ENCODE measurements at places on chromosomes 7 and 10.
A peak's percentile ranks its signal among the peaks of the same experiment; 100 is the strongest.

DNA sequence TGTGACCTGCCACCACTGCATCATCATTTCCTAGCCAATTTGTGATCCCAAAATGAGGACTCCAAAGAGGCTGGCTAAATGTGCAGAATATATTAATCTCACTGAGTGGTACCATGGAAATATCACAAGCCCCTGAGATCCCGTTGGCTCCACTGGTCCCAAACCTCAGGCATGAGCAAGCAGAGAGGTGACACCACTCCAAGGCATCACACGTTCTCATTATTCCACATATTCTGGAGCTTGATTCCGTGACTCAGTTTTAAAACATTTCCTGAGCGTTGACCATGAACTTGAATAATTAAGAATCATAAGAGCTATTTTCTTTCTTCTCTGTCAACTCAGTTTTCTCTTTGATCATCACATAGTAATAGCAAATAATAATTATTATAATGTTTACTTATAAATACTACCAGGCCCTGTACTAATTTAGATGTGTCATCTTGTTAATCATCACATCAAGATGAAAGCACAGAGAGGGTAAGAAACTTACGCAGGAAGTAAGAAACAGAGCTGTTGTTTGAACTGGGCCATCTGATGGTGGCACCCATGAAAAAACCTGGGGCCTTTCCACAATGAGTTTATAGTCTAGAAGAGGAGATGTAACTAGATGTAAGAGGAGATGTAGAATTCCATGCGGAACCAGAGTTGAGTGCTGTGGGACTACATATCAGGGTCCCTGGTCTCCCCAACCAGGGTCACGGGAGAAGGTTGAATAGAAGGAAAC lies 3.5 kb downstream of the APBB1IP start:
- DNase-seq: no peak

DNA sequence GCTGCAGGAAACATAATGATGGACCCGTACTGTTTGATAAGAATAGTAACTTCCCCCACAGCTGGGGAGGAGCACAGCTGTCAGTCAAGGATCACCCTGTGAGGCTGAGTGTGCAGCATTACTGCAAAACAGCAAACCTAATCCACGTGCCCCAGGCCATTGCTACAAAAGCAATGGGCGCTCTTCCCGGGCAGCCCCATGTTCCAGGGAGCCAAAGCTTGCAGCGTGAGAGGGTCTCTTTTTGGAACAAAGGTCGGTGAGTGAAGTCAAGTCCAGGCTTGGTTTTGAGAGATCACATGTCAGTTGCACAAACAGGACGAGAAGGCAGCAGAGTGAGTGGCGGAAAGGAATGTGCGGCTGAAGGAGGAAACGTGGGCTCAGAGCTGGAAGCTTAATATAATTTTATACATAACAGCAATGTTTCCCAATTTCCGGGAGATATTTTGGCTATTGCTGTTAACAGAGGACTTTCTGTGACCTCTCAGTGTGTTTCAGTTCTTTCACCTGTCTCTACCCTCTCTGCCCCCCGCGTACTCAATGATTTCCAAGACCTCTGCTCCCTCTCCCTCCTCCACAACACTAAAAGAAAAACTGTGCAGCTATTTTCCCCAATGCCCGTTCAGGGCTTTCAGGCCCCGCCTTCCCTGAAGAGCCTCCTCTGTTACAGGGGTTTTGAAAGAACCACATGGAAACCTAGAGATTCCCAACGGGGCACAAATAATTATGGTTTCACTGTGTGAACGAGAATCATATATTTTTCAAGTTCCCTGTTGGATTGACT lies 128.9 kb downstream of the MTPAP start:
- DNase-seq: no peak

DNA sequence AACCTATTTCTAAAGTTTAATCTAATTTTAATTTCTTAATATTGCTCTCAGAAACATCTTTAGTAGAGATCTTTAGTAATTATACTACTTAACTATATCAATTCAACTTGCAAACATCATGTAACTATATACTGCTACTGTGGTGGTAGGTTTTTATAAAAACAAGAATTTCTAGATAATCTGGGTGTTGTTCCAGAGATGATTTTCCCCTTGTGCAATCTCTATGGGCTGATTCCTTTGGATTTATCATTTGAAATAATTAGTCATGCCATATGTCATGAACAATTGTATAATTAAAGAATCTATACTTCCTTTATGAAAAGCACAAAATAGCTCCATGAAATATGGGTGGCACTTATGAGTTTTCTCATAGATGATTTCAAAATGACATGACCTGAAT lies 23.9 kb upstream of the CDK13 start:
- no peak for DNase-seq

- no peak for DNase-seq
Observed at GRCh38 chr10:77825965-77826364, 100.6 kb downstream of the DLG5 start.

DNA sequence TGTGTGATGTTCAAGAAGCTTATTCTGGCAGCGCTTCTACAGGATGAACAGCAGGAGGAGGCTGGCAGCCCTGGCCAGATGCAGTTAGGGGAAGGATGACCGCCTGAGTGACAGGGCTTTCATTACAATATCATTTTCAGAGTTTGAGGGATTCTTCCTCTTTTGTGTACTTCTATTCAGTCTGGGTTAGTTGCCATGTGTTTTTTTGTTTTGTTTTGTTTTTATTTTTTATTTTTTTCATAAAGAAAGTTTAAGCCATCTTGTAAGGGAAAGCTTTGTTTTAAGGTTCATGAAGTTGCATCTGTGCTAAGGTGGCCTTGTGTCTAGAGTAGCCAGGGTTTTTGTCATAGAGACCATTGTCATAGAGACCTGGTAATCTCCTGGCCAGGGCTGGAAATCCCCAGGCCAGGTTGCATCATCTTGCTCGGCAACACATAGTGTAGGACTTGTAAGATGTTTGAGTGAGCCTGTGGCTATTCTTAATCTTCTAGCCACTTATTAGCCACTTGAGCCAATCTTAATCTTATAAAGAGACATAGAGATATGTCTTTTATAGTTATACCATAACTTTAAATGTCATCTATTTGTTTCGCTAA lies 230.5 kb upstream of the TMEM229A start:
- no peak for DNase-seq

DNA sequence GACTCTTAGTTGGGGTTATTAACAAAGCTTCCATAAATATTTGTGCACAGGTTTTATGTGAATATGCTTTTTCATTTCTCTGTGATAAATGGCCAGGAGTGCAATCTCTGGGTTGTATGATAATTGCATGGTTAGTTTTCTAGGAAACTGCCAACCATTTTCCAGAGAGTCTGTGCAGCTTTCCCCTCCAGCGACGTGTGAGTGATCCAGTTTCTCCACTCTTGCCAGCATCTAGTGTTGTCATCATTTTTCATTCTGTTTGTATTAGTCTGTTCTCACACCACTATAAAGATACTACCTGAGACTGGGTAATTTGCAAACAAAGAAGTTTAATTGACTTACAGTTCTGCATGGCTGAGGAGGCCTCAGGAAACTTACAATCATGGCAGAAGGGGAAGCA lies 319.6 kb upstream of the SHH start:
- no peak for DNase-seq

GRCh38 chr10:71331736-71332135 lies 12.7 kb downstream of the SLC29A3 start:
- no peak for DNase-seq

DNA sequence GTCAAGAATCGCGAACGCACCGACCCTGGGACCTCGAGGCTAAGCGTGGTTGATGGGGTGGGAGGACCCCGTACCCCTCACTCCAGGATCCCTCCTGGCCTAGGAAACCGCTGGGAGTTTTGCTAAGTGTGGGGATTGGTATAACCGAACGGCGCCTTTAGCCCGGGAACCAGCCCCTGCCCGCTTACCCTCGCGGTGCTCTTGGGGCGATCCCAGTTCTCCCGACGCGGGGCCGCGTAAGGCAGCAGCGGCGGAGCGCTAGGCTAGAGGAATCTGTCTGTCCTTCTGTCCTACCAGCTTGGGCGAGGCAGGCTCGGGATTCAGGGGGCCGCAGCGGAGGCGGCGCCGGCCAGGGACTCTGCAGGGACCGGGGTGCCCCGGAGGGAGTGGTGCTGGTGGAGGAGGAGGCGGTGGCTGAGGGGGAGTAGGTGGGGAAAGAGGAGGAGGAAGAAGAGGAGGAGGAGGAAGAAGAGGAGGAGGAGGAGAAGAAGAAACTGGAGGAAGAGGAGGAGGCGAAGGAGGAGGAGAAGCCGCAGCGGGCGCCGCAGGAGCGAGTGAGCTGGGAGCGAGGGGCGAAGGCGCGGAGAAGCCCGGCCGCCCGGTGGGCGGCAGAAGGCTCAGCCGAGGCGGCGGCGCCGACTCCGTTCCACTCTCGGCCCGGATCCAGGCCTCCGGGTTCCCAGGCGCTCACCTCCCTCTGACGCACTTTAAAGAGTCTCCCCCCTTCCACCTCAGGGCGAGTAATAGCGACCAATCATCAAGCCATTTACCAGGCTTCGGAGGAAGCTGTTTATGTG lies 439 bp upstream of the EMX2 start:
- peak; percentile 27 for DNase-seq

DNA sequence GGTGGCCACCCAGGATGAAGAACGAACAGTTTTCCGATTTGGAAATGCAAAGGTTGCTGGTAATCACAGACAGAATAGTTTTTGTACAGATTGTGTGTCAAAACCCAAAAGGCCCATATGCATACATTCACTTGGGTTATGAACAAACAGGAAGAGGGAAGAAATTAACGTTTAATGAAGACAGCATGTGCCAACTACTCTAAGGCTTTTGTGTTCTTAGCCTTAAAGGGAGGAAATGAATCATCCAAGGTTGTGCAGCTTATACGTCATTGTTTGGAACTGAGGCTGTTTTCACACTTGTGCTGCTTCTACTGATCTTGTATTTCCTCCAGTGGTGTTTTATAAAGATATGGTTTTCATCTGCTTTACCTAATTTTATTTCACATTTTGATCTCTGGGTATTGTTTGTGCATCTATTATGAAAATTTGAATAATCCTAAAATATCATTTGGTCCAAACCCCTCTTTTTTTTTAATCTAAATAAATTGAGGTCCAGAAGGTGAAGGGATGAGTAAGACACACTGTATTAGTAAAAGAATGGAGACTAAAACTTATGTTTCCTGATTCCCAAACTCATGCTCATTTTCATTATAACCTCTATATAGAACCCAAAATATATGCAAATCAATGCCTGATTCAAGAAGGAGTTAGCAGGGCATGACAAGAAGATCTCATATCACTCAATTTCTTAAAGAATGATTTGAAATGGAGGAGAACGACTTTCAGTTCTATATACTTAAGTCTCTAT lies 373.1 kb downstream of the THSD7A start:
- DNase-seq: peak; percentile 61

DNA sequence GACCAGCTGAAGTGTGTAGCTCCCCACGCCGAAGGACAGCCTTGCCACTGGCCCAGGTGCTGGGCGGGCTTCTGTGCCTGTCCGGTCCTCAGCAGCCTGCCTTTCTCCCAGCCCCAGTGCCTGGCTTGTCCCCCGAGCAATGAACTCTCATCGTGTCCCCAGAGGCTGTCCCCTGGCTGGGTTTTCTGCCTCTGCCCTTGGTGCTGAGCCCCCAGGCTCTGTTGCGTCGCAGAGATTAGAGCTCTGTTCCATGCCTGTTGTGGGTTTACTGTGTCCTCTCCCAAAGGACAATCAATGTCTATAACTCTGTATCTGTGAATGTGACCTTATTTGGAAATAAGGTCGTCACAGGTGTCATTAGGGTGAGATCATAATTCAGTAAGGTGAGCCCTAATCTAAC lies 226.1 kb upstream of the SHH start:
- DNase-seq: no peak

GRCh38 chr10:108385963-108386362 lies 1221.5 kb upstream of the SORCS1 start:
- no peak for DNase-seq

GRCh38 chr7:138979226-138979979 lies 1.8 kb downstream of the KIAA1549 start:
- DNase-seq: no peak

DNA sequence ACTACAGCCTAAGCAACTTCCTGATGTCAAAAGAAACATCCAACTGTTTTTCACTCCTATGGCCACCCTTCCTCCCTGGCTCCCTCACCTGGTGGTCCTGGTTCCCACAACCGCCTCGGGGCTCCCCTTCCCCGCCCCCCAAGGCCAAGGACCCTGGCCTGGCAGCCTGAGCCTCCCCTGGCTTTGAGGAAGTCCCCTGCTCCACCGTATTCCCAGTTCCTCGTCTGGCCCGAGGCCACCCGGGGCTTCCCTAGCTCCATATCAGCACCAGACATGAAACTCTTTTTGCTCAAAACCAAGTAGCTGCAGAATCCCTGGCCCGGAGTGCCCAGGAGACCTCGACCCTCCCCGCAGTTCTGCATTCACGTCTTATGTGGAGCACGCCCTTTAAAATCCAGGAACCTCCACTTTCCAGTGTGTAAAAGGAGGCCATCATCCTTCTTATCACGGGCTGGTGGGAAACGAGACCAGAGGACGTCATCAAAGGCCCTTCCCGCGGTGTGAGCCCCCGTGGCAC lies 82.9 kb downstream of the PRKAG2 start:
- no peak for DNase-seq

GRCh38 chr10:31001740-31002139 lies 29.9 kb downstream of the ZNF438 start:
- DNase-seq: no peak

GRCh38 chr10:52807803-52808202 lies 35.2 kb upstream of the MBL2 start:
- no peak for DNase-seq

GRCh38 chr7:19705663-19706062 lies 3.2 kb downstream of the POLR1F start:
- DNase-seq: no peak

- no peak for DNase-seq
Observed at GRCh38 chr7:101935521-101936141, 118.2 kb downstream of the CUX1 start.

Data from COLO829 (cell line).